ENCODE measurements at places on chromosomes 3 and 15. TPM values are rescaled to one million over a fixed set of nuclear protein-coding genes. Genes with fewer than 3 reads are reported as not detected.

ROPN1 gene
- not detected for total RNA-seq

CELSR3 gene
- total RNA-seq, result 0.73 TPM

CLDN18 gene
- not detected for total RNA-seq

HES1 gene
- total RNA-seq, result 0.39 TPM

MNS1 gene
- total RNA-seq, result 3.5 TPM

ECE2 gene
- not detected for total RNA-seq

FAM107A gene
- not detected for total RNA-seq

PPM1M gene
- total RNA-seq, result 17.6 TPM

ACKR2 gene
- 0.20 TPM for total RNA-seq

ITIH1 gene
- total RNA-seq, result not detected

FETUB gene
- total RNA-seq, result not detected

ZNF592 gene
- 7.7 TPM for total RNA-seq

ABHD17C gene
- total RNA-seq, result 4.7 TPM

SLCO3A1 gene
- 7.6 TPM for total RNA-seq

ERICH6 gene
- under 0.01 TPM for total RNA-seq

AADACL2 gene
- total RNA-seq, result not detected

PLD1 gene
- 7.7 TPM for total RNA-seq

GPR149 gene
- total RNA-seq, result not detected

CCK gene
- 0.73 TPM for total RNA-seq

PPARG gene
- 84.1 TPM for total RNA-seq

CGNL1 gene
- total RNA-seq, result under 0.01 TPM

XCR1 gene
- total RNA-seq, result not detected

HGD gene
- not detected for total RNA-seq

TUSC2 gene
- 11.9 TPM for total RNA-seq

ACSBG1 gene
- not detected for total RNA-seq

NR1I2 gene
- not detected for total RNA-seq
